GM12892 (cell line): ENCODE measurements at places on chromosomes 2 and 18.

GRCh38 chr2:64846177-64846576, 143.0 kb upstream of the SLC1A4 start:
- DNase-seq: no peak

DNA sequence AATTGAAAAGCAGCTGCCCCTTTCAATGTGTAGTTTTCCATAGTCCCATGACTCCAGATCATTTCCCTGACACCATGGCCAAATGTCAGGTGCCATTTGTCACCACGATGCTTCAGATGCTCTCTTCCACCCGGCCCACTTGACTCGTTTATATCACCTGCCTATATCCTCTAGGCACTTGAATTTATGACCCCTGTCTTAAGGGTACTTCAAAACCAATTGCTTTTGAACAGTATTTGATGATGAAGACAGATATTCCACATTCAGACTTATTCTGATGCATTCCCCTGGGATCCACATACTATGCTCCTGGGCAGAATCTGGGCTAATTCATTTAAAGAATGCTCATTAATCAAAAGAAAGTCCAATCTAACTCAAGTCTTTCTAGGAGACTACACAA, 16.9 kb upstream of the RHBDD1 start:
- no peak for DNase-seq

DNA sequence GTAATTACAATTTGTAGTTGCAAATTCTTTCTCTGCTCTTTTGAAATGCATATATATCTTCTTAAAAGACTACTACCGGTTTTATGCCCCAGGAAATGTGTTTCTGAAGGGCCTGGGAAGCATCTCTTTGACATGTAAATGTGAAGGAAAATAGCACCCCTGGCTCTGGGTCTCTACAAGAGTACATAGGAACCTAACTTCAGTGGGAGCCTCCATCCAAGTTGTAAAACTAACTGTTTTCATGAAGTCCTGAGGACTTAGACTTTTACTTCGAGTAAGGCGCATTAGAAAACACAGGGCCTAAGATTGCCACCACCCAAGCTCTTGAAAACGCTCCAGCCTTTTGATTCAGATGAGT, 99.4 kb downstream of the CBLN2 start:
- no peak for DNase-seq

GRCh38 chr18:961644-962355, 57.1 kb downstream of the ADCYAP1 start:
- no peak for DNase-seq

- no peak for DNase-seq
These were observed 4.6 kb downstream of the HJURP start for GRCh38 chr2:233849607-233850271.

DNA sequence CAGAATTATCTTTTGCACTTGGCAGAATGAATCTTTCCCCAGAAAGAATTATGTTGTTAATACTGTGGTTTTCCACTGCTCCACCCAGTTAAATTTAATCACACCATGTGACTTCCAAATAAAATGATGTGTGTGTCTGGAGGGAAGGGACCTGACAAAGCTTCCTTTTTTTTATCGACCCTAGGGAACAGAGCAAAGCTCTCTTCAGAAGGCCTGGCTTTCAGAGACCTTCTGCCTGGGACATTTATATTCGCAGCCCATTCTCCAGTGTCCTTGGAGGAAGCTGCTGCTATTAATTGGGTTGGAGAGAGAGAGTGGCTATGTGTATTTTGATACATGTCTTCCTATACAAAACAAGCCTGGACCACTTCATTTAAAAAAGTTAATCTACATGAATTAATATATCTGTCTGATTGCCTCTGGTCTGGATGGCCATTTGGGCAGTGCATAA, 233.7 kb downstream of the PRKCE start:
- DNase-seq: no peak

DNA sequence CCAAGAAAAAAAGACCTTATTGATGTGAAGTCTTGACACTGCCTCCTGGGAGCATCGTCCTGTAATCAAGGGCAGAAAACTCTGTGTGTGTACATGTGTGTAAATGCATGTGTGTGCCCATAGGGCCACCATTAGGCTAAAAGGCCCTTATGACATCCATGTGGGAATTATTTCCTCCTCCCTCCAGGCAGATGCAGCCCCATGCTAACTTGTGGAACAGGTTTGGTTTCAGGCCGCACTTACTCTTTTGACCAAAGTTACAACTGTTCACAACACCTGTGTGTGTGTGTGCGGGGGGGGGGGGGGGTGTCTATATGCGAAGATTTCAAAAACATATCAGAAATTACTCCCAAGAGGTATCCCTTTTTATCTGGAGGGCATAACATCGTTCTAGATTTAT, 87.4 kb upstream of the SLC14A2 start:
- DNase-seq: no peak

- DNase-seq: no peak
These were observed 24.5 kb downstream of the MALT1 start for GRCh38 chr18:58695772-58696171.

DNA sequence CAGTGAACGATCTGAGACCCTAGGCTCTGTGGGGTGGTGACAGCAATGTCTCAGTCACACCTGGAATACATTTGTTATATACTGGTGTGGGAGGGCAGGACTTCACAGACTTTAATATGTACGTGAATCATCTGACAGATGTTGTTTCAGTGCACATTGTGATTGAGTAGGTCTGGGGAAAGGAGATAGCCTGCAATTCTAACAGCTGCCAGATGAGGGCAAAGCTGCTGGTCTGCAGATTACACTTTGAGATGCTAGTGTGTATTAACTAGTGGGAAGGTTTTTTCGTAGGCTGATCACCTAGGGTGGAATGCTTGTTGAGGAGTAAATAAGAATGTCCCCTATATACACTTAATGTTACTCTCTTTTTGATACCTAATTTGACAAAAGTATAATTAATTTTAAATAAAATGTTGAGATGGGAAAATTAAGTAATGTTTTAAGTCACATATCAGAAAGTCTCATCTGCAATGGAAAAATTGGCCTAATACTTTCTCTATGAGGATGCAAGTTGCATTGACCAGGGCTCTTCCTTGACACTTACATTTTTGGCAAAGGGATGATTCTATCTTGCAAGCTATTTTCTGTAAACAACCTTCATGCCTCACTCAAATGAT, 496.9 kb upstream of the HNMT start:
- no peak for DNase-seq

DNA sequence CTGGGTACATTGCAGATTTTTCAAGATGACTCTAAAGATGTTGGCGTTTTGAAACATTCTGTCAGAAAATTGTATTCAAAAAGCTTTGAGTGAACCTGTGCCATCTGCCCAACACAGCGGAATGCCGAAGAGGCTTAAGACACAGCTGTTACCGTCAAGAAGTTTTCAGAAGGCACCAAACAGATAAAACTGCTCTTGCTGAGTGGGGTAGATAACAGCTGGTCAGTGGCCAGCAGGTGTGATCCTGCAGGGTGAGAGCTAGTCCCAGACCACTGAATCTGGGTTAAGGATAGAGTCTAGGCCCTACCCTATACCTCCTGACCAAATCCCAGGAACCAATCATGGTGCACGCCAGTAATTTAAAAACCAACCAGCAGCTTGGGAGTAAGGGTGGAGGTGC, 60.5 kb upstream of the B3GNT7 start:
- DNase-seq: no peak

GRCh38 chr18:58497845-58498244, 131.0 kb downstream of the ALPK2 start:
- DNase-seq: no peak
